ENCODE measurements at places on chromosomes 13 and 19.

DNA sequence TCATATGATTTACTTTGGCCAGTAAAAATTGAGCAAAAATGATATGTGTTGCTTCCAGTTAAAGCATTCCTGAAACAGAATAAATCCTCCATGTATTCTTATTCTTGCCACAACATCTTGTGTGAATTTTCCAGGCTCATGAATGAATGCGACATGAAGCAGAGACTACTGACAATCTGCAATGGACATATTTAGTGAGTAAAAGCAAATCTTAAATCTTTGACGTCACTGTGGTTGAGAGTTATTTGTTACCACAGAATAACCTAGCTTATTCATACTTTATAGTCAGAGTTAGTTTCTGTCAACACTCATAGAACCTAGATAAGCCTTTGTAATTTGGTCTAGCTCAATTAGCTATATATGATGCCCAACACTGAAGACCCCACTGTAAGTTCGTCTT is 1443.1 kb downstream of the PCDH9 start:
- H3K27ac ChIP-seq: no peak overlapping the region
- H3K36me3 ChIP-seq: no peaks in the 10 kb centered on the region
- no peak overlapping the region for H3K4me3 ChIP-seq
- no peaks in the 10 kb centered on the region for H3K4me1 ChIP-seq
- no peaks in the 10 kb centered on the region for H3K27me3 ChIP-seq
- DNase-seq: no peak

DNA sequence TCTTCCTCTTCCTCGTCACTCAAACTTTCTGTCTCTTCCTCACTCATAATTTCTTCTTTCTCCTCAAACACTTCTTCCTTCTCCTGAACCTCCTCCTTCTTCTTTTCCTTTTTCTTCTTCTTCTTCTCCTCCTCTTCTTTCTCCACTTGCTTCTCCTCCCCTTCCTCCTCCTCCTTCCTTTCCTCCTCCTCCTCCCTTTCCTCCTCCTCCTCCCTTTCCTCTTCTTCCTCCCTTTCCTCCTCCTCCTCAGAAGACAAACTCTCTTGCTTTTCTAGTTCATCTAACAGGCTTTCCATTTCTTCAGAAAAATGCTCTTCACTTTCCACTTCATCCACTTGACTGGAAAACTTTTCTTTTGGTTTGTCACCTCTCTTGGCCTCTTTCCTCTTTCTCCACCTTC is 19.8 kb downstream of the WDR87 start:
- no peak overlapping the region for H3K4me3 ChIP-seq
- no peaks in the 10 kb centered on the region for H3K4me1 ChIP-seq

- H3K4me3 ChIP-seq: no peak overlapping the region
- H3K27ac ChIP-seq: no peak overlapping the region
- peaks cover 61% of the 10 kb centered on the region for H3K36me3 ChIP-seq
- H3K4me1 ChIP-seq: no peaks in the 10 kb centered on the region
Measured at GRCh38 chr13:98792785-98793495, 40.5 kb upstream of the SLC15A1 start.

DNA sequence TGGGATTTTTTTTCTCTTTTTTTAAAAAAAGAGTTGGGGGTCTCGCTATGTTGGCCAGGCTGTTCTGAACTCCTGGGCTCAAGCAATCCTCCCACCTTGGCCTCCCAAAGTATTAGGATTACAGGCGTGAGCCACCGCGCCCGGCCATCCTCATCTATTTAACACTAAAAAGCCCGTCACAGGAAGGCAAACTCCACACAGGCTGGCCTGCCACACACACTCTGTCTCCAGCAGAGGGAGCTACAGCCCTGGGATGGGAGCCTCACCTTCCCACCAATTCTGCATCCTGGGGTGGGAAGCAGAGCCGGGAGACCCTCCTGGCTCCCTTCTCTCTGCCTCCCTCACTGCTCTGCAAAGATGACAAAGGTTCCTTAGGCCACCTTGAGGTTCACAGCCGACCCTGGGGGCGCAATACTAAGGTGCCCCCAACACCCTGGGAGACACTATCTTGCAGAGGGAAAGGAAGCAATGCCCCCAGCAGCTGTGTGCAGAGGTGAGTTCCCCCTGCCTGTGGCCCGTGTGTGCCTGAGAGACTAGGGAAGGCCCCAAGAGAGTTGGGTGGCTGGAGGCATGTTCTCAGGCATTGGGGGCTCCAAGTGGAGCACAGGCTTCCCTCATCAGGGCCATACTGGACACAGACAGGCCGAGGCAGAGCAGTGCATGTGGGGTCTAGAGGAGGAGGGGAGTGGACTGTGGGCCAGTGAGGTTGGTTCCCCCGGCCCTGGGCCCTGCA is 27.4 kb upstream of the TIMM44 start:
- no peak overlapping the region for H3K27ac ChIP-seq
- H3K4me3 ChIP-seq: no peak overlapping the region

- DNase-seq: no peak
- no peak overlapping the region for H3K27ac ChIP-seq
- H3K4me3 ChIP-seq: no peak overlapping the region
Measured at GRCh38 chr13:29111446-29111845, 291.3 kb downstream of the MTUS2 start.

DNA sequence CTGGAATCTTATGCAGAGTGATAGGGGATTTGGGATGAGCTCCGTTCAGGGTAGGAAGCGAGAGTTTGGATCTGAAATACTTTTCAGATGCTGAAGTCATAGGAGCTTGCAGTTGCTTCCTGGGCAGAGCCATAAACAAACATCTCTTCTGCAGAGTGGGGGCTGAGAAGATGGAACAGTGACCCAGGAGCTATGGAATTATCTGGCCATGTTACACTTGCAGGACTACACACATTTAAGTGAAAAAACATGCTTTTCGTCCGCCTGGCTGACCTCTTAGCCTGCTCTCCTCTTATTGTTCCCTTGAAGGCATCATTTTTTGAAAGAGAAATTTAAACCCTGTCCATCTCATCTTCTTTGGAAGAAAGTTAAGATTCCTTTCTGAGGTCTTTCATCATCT is 40.7 kb downstream of the PSG11 start:
- H3K27ac ChIP-seq: no peak overlapping the region
- H3K4me3 ChIP-seq: no peak overlapping the region
- no peaks in the 10 kb centered on the region for H3K27me3 ChIP-seq
- H3K36me3 ChIP-seq: no peaks in the 10 kb centered on the region
- H3K4me1 ChIP-seq: no peaks in the 10 kb centered on the region
- DNase-seq: no peak

Measured in esophagus squamous epithelium (tissue), 5 donors.